ENCODE measurements at places on chromosomes 7 and 10.

- peak; percentile 72 for DNase-seq
These were observed 48.9 kb downstream of the PUS7 start for GRCh38 chr7:105473163-105473562.

DNA sequence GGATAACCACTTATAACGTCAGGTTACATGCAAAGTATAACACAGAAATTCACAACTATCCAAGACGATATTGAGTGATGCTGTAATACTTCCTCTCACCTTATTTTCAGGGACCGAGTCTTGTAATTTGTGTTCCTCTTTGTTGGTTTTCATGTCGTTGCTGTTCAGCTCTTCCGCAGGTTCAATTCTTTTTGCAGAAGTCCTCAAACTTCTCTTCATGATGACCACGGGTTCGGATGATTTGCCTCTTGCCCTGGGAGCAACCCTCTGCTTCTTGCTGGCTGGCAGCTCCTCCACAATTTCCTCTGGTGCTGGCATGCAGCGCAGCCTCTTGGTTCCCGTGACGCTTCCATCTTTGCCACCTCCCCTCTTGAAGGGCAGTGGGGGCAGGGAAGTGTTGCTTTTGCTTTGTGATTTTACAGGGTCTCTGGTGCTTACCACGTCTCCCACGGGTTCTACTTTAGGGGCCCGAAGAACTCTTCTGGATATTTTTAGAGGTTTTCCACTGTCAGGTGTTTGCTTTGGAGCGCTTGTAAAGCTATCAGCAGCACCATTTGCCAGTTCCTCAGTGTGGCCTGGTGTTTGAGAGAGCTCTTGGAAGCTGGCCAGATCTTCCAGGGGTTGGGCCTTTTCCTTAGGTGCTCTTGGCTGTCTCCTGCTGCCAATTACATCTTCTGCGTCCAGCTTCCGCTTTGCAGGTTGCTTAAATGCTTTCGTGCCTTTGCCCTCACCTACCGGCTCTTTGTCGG, 23.6 kb downstream of the MKI67 start:
- no peak for DNase-seq

DNA sequence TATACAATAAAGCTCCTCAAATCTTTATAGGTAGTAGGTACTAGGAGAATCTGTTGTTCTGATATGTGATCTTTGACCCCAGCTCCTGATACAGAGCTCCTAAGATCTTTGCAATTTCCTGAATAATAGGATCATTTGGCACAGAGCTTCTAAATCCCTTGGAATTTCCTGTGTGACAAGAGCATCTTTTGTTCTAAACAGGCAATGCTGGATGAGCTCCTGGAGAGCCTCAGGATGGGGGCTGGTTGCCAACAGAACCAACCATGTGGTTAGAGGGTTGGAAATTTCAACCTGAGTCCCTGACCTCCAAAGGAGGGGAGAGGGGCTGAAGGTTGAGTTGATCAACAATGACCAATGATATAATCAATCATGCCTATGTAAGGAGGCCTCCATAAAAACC, 629.0 kb downstream of the CCSER2 start:
- DNase-seq, result no peak

DNA sequence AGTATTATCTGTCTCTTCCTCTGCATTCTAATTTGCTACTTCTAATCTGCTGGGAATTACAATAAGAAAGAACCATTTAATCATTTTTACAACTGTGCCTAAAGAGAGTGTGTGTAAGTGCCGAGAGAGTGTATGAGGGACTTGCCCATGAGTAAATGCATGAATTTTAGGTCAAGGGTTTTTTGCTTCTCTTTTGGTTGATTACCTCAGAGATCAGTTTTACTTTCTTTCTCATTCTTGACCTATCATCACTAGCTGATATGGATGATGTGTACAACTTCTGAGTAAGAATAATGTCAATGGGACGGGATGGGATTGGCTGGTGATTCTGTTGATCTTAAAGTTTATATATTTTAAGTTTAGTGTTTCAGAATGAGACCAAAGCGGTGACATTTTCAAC, 47.8 kb downstream of the IKZF1 start:
- no peak for DNase-seq

DNA sequence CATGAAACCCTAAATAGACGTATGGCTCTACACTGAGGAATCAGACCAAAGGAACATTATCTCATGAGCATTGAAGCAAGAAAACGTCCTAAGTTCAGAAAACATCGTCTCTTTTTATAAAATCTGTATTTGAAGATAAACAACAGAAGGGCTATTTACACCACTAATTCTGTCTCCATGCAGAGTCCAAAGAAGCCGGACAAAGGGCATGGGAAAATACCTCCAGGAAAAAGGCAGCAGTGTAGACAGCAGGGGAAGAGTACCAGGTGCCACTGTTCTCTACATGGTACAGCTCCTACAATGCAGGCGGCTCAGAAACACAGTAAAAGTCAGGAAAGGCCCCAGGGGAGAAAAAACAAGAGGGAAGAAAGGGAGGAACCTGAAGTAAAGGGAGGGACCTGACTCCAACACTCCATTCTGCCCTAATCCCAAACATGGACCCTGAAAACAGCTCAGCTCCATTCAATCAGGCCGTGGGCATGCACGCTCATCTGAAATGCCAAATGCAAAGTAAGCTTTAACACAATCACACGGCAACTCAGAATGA, 17.5 kb downstream of the FAM171A1 start:
- DNase-seq, result no peak

- DNase-seq, result no peak
These were observed 372.9 kb upstream of the NFE2L3 start for GRCh38 chr7:25779002-25779546.

DNA sequence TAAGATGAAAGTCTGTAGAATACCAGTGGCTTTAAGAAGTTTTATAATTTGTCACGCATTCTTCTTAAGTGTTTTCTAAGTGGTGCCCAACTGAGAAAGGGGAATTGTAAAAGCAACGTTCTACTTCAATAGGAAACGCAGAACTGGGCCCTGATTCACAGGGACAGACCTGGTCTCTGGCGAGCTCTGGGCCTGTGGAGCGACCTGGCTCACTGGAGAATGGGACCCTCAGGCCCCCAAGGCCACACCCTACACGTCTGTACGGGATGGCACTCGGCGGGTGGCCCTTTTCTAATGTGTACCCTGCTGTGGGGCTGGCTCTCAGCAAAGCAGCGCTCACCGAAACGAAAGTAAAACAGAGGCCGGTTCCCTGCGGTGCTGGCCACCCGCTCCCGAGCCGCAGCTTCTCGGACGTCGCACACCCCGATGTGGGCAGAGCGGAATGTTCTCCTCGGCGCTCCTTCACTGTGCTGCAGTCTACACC, 205.0 kb downstream of the DIP2C start:
- no peak for DNase-seq

DNA sequence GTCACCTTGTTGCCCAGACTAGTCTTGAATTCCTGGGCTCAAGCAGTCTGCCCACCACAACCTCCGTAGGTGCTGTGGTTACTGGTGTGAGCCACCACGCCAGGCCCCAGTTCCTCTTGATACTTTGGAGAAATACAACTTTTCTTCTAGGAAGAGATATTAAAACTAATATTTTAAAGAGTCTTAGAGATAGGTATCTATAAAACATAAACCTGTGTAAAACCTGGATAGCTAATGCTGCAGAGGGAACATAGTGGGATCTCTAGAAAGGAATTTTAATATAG, 4.8 kb upstream of the GDI2 start:
- DNase-seq, result no peak

GRCh38 chr10:103781329-103782061, 73.9 kb downstream of the SH3PXD2A start:
- peak; percentile 98 for DNase-seq

DNA sequence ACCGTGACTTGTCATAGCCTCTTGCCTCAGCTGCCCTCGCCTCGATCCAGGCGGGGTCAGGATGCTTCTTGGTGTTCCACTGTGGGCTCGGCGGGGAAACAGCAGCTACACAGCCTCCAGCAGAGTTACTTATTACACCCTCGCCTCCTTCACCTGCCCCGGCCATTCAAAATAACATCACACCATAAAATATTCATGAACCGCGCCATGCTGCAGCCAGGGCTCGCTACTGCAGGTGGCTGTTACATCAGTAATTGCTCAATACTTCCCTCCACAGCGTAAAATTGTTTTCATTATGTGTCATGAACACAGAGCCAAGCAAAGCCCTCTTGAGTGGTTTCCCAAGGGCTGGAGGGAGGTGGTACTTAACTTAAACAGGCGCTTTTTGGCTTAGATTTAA, 241.5 kb upstream of the SP8 start:
- peak; percentile 84 for DNase-seq

GRCh38 chr7:151524845-151525244, 5.2 kb upstream of the RHEB start:
- no peak for DNase-seq

DNA sequence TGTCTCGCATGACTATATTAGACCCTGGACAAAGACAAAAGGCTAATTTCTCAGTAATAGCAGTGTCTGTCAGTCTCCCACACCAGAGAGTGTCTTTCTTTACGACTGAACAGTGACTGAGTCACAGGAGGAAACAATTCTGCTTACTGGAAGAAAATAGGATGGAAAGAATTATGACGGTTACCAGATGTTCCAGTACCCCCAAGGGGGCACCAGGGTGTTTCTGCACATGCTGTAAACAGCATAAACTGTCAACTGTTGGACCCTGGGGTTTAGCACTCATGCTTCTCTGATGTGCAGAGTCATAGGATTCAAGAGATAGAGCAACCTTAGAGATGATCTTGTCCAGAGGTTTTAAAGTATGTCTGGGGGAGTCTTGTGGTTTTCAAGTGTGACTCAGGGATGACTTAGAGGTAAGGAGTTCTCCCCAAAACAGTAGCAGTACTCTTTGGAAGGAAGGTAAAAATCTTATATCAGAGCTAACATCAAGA, 291.7 kb downstream of the THSD7A start:
- DNase-seq, result peak; percentile 75

- no peak for DNase-seq
These were observed 3.7 kb downstream of the TMEM225B start for GRCh38 chr7:99601656-99602310.

DNA sequence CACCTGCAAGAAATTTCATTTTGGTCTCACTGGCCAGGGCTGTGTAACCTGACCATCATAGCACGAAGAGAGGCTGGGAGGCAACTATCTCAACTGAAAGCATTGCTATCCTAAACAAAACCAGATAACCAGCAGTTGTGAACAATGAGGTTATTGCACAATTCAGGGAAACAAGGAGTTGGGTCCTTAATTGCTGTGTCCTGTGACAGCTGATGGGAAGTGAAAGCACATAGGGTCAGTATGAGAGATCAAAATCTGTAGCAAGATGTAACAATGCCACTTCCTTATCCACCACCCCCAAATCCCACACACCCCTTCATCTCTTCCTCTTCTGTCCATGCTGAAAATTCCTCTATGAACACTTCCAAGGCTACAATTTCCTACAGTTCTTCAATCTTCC, 80.2 kb downstream of the HTR7 start:
- no peak for DNase-seq

DNA sequence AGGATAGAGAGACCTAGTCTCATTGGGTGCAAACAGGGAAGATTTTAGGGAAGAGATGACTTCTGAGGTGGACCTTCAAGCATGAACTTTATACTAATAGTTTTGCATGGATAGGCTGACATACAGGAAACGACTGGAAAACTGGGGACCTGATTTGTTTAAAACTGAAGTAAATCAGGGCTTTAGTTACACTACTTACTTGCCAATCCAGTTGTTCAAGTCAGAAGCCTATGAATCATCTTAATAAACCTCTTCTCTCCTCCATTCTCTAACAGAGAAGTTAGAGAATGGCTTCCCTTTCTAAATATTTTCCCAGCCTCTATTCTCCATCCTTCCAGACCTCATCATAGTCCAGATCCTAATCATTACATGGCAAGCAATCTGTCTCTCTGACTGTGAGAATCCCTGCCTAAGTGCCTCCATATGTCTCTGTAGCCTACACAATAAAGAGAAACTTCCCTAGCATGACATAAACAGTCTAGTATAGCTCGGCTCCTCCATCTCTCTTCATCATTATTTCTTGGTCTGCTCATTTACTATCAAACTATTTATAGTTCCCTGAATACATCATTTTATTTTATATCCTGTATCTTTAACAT, 55.8 kb downstream of the PRKG1 start:
- peak; percentile 61 for DNase-seq

DNA sequence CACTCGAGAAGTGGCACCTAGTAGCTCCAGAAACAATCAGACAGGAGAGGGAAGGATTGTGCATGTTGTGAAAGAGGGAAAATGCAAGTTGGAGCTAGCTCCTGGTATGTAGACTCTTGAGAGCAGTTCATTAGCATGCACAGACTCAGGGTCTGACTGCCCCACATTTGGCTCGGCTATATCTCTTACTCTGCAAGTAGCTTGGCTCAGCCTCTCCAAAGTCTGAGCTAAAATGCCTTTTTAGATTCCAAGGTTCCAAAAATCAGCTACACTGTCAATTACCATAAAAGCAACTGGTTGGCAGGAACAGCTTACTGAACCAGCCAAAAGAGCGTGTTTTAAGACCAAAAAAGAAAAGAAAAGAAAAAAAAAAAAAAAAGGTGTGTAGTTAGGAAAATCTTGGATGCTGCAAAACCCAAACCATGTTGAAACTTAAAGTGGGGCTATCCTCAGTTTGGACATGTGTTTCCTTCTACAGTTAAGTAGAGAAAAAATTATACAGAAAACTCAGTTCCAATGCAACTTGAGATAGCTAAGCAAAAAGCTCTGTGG, 65.5 kb downstream of the MKX start:
- DNase-seq, result no peak

DNA sequence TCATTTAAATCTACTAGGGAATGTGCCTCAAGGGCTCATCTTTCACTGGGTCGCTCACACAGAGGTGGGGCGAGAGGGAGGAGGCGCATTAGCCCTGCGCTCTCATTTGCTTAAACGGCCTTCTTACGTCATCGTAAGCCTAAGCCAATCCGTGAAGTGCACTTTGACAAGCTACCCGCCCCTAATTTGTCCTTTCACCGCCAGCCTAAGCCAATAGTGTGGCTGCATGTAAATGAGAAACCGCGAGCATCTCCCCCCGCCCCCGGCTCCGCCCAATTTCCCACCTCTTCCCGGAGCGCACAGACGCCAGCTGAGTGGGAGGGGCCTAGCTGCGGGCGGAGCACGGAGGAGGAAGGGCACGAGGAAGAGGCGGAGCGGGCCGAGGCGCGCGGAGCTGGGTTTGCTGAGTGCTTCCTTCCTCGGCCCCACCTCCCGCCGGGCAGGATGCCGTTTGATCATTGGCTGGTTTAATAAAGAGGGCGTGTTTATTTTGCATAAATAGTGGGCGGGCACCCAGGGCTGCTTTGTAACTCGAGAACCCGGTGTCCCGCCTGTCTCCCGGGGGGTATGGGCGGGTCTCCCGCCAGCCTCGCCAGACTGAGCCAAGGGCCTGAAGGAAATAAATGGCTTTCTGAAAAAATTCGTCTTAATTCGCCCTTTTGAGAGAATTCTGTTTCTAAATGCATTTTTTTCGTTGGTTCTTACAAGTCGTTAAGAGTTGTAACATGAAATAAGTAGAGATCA, 289.6 kb upstream of the NFE2L3 start:
- DNase-seq, result peak; percentile 100

DNA sequence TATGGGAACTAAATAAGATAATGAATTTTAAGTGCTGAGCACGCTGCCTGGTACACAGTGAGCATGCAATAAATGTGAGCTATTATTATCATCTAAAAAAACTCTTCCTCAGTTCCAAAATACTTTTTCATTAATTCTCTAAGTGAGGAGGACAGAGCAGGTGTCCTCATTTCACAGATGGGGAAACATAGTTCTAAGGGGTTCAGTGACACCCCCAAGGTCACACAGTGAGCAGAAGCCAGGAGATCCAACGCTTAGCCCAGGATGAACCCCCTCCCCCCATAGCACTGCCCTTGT, 6.8 kb upstream of the RRP12 start:
- no peak for DNase-seq

GRCh38 chr10:121919666-121920065, 8.2 kb downstream of the ATE1 start:
- DNase-seq, result no peak

GRCh38 chr7:26534649-26535482, 243.2 kb downstream of the SNX10 start:
- DNase-seq, result no peak
